HL-60 (cell line): ENCODE measurements at places on chromosomes 5 and 9.

DNA sequence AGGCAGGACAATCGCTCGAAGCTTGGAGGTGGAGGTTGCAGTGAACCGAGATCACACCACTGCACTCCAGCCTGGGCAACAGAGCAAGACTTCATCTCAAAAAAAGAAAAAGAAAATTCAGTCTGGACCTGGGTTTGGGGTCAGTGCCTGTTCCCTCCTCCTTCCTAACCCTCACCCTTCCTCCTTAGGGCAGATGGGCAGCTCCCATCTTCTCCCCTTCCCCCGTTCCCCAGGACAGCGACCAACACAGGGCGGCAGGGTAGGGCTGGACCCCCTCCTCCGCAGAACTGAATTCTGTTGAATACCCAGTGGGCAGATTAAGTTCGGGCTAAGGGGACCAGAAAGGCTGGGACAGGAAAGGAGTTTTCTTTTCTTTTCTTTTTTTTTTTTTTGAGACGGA, 1.5 kb upstream of the RMND5B start:
- no peak for DNase-seq

GRCh38 chr5:156522651-156523529, 195.9 kb downstream of the SGCD start:
- DNase-seq: no peak

- no peak for DNase-seq
Observed at GRCh38 chr9:106701611-106702010, 161.4 kb upstream of the ZNF462 start.

- no peak for DNase-seq
Observed at GRCh38 chr9:34686231-34686630, 4.8 kb downstream of the CCL19 start.

DNA sequence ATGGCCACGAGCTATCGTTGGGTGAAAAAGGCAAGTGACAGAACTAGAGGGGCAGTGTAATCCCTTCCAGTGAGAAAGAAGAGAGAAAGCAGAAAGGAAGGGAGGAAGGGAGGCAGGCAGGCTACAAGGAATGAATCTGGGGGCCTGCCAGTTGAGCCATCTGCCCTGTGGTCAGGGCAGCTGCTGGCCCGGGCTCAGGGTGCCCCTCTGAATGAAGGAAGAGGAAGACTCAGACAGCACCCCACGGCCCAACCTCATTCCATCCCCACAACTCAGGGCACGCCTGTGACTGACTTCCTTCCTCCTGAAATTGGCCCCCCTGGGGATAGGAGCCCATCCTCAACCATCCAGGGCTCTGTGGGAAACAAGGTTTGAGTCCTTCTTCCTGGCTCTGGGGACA, 20.3 kb upstream of the FLT4 start:
- peak; percentile 13 for DNase-seq

DNA sequence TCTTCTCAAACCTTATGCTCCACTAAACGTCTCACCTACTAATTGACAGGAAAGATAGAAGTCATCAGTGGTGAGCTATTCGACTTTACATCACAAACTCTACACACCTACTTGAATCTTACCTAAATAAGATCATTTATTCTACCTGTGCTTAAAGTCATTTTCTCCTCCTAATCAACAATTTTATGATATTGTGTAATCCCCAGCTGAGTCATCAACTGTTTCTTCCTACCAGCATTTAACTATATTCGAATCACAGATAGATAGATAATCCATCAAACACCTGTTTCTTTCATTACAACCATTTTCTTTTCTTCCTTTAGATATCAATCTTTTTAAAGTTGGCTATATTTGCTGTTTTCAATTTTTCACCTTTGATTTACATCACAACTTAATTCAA, 181.5 kb downstream of the LPAR1 start:
- DNase-seq: no peak

- DNase-seq: no peak
Observed at GRCh38 chr5:16732356-16732755, 115.6 kb upstream of the RETREG1 start.

- DNase-seq: no peak
Observed at GRCh38 chr5:68445257-68446069, 229.9 kb downstream of the PIK3R1 start.

DNA sequence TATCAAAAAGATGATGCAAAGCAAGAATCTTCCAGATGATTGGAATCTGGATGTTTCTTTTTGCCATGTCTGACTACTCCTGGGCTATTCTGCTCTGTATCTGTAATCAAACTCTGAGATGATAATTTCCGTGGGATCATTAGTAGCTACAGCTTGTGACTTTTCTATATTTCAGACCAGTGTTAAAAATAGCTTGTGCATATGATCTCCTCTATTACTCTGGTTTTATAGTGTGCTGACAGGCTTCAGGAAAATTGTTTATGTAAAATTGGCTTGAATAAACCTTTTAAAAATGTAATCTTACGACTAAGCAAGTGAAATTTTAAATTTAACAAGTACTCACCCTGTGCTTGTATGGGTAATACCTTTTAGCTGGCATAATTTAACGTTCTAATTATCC, 40.4 kb downstream of the NAA35 start:
- DNase-seq: no peak

- no peak for DNase-seq
Observed at GRCh38 chr9:135291165-135291564, 188.4 kb upstream of the PPP1R26 start.

DNA sequence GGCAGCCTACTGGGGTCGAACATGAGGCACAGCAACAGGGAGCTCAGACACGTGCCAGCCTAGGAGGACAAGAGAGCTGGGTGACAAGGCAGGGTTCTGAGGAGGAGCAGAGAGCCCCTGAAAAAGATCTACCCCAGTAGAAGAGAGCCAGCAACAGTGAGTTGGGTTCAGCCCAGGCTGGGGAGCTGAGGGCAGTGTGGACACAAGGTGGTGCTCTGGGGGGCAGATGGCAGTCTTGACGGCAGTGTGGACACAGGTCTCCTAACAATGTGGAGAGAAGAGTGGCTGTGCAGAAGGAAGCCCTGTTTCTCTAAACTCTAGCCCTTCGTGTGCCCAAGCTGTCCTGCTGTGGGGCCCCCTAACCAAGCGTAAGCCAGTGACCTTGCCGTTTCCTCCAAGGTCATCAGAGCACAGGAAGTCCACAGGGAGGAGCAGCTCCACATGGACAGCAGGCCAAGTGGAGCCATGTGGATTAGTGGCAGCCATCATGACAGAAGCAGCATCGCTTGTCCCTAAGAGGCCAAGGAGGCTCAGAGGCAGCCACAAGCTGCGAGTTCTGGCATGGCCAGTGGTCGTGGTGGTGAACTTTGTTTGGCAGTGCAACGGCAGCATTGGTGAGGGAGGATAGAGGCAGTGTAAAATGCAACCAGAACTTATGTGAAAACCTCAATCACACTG, 25.1 kb upstream of the LMX1B start:
- no peak for DNase-seq

GRCh38 chr9:119283078-119283794, 86.0 kb downstream of the BRINP1 start:
- no peak for DNase-seq

- no peak for DNase-seq
Observed at GRCh38 chr5:10914741-10915480, 153.9 kb upstream of the DAP start.

DNA sequence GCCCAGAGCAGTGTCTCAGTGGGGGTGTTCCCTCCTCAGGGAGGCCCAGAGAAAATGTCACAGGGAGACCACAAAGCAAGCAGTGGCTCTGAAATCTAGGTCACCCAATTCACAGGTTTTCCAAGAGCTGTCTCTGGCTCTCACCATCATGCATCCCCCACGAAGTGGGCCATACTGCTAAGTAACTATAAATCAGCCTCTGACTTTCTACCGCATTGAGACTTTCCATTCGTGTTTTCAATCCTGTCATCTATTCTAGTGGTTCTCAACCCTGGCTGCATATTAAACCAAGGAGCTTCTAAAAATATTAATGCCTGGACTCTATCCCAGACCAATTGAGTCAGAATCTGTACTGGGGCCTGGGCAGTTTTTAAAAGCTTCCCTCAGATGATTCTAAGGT, 2.0 kb upstream of the C1QTNF3 start:
- no peak for DNase-seq

DNA sequence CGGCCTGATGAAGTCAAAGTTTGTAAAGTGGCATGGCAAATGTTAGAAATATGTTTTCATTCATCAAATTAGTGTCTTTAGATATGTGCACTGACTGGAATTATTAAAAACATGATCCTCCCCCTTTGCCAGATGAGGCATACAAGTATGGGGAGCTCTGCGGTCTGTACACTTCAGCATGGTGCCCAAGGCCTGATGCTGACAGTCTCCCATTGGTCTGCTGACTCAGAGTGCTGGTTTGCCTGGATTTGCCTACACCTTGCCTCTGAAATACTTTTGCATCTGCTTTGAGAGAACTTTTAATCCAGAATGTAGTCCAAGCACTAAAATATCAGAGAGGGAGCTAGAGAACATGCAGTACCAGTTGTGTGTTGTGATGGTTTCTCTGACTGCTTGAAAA, 354.3 kb upstream of the ACTBL2 start:
- no peak for DNase-seq

GRCh38 chr5:96338624-96339415, 94.2 kb downstream of the PCSK1 start:
- no peak for DNase-seq

DNA sequence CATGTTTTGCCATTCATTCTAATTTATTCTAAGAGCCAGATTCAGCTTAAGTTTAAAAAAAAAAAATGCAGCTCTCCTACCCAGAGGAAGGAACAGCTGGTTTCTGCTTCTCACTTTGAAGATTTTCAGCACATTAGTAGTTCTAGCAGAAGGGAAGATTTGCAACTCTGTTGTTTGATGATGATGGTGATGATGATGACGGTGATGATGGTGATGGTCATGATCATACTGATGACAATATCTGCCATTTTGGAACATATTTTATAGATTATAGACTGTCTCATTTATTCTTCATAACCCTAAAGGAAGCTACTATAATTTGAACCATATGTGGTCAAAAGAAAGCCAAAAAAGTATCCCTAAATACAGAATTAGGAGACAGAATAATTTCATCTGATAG, 7.9 kb upstream of the MED10 start:
- DNase-seq: no peak

GRCh38 chr5:35094948-35095347, 47.2 kb upstream of the AGXT2 start:
- DNase-seq: no peak

GRCh38 chr5:111697881-111698757, 58.9 kb downstream of the NREP start:
- no peak for DNase-seq

- peak; percentile 8 for DNase-seq
Observed at GRCh38 chr9:118003240-118003639, 299.0 kb downstream of the TLR4 start.

- peak; percentile 10 for DNase-seq
Observed at GRCh38 chr9:27033815-27034403, 28.4 kb upstream of the LRRC19 start.

DNA sequence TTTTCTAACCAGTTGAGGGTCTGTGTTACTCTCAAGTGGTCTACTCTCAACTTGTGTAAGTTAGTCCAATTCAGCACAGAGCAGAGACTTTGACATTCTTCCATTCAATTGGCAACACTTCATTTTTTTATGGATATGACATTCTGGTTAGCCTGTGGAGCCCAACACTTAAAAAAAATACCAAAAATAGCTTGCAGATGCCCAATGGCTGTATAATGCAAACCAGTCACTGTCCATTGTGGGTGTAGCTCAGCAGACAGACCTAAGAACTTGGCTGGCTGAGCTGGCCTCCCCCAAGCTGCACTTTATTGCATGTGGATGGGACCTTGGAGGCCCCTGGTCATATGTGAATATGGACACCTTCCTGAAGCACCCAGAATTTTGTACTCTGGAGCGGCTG, 103.2 kb downstream of the DPYSL3 start:
- DNase-seq: no peak

- no peak for DNase-seq
Observed at GRCh38 chr5:132498152-132498551, 7.6 kb upstream of the IRF1 start.

- DNase-seq: no peak
Observed at GRCh38 chr5:170110403-170111087, 4.8 kb downstream of the FOXI1 start.

DNA sequence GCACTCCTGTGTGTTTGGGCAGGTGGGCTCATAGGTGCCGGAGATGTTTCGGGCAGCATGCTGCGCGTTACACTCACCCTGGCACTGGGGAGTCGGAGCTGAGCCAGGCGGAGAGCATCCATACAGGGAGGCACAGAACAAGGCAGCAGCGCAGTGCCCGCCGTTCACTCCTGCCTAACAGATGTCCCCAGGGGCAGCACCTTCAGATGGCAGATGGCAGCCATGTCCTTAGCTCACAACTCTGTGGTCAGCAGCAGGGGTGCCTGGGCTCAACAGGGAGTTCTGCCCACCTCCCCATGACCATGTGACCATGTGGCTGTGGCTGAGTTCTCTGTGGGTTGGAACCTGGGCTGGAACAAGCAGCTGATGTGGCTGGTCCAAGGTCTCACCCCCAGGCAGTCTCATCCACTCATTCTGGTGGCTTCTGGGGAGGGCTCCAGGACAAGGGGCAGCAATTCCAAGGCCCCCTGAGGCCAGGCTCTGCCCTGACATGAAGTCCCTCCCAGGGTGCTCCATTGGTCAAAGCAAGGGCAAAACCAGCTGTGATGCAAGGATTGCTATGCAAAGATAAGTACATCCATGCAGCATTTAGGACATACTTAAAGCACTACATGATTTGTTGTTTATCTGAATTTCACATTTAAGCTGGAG, 64.2 kb downstream of the MRPL36 start:
- DNase-seq: no peak

GRCh38 chr5:150573867-150574817, 66.2 kb downstream of the NDST1 start:
- DNase-seq: no peak

DNA sequence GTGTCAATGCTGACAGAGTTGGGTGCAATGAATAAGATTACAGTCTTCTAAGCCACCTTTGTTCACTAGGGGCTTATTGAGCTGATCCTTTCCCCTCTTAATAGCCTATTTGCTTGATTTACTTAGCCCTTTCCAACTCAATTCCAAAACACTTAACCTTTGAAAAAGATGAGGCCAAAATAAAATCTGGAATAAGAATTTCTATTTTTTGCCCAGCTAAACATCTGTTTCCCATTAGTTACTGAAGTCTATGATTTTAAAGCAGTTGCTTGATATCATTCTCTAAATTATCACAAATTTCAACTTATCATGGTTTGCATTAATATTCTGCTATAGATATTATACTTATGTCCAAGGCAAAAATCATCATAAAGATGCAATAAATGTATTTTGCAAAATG, 1272.0 kb upstream of the ACO1 start:
- no peak for DNase-seq

DNA sequence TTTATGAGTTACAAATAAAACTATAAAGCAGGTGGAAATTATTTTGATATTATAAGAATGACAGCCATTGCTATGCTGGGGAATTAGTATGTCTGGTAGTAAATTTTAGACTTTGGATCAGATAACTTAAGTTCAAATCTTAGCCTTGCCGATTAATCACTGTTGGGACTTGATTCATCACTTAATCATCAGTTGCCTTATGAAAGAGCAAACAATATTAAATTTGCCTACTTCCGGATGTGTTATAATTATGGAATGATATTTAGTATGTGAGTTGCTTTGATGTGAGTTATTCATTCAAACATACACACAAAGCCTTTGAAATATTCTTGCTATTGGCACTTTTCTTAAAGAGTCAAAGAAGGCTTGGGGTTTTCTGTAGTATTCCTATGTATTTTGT, 717.7 kb downstream of the BRINP1 start:
- no peak for DNase-seq
